Muscle of leg (tissue), 16 donors: ENCODE measurements at places on chromosomes 12 and 14. TPM values are rescaled to one million over a fixed set of nuclear protein-coding genes. Genes with fewer than 3 reads are reported as not detected.
A peak's percentile ranks its signal among the peaks of the same experiment; 100 is the strongest.

- peak; percentile 79 for DNase-seq
- peak overlapping the region; percentile 32 for H3K4me3 ChIP-seq
- peak overlapping the region; percentile 84 for H3K27ac ChIP-seq
- H3K4me1 ChIP-seq, result peaks cover 63% of the 10 kb centered on the region
These were observed 43.9 kb upstream of the FBRSL1 start for GRCh38 chr12:132445884-132446632.

Gene GAS2L3
- total RNA-seq, result 17.5 TPM

Gene AKAP6
- total RNA-seq, result 87.1 TPM

Gene TCP11L2
- 17.1 TPM for total RNA-seq

- no peaks in the 10 kb centered on the region for H3K27me3 ChIP-seq
- no peak overlapping the region for H3K4me3 ChIP-seq
These were observed 170.7 kb upstream of the GZMB start for GRCh38 chr14:24804552-24805212.

DNA sequence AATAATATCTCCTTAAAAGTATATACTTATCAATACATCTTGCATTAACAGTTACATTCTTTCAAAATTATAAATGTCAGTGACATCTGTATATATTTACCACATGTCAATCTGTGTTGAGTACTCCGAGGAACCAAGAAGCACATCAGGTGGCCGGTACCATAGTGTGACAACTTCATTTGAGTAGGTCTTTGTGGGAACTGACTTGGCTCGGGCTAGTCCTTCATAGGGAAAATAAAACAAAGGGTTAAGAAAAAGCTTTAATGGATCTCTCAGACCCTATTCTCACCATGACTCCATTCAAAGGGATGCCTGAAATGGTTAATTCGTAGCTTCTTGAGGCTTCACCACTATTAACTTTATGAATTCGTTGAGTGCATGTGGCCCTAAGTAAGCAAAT lies 94.9 kb downstream of the ELK3 start:
- H3K4me3 ChIP-seq, result no peak overlapping the region
- peaks cover 20% of the 10 kb centered on the region for H3K36me3 ChIP-seq
- no peak for DNase-seq
- no peaks in the 10 kb centered on the region for H3K4me1 ChIP-seq
- H3K27ac ChIP-seq, result no peak overlapping the region

Gene EFS
- total RNA-seq, result 20.8 TPM

- peaks cover 2% of the 10 kb centered on the region for H3K4me1 ChIP-seq
- no peak for DNase-seq
These were observed 29.2 kb downstream of the BTBD7 start for GRCh38 chr14:93303659-93304058.

DNA sequence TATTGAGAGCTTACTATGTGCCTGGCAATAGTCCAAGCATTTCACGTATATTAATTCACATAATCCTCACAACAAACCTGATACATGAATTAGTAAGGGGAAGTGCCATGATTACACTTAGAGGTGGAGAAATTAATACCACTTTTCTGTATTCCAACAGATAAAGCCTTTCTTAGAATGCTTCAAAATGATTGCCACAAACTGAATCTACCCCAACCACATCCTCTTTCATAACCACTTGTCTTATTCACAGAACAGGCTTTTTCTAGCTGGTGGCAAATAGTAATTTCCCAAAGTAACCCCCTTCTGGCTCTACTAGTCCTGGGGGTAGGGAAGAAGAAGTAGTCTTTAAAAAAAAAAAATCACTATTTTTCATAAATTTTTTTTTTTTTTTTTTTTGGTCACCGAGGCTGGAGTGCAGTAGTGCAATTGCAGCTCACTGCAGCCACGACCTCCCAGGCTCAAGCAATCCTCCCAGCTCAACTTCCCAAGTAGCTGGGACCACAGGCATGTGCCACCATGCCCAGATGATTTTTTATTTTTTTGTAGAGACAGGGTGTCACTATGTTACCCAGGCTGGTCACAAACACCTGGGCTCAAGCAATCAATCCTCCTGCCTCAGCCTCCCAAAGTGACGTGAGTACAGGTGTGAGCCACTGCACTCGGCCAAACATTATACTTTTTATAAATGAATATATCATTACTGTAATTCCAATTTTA lies 59.0 kb upstream of the ARID2 start:
- no peak overlapping the region for H3K4me3 ChIP-seq
- peak overlapping the region; percentile 18 for H3K27ac ChIP-seq
- DNase-seq, result peak; percentile 43

DNA sequence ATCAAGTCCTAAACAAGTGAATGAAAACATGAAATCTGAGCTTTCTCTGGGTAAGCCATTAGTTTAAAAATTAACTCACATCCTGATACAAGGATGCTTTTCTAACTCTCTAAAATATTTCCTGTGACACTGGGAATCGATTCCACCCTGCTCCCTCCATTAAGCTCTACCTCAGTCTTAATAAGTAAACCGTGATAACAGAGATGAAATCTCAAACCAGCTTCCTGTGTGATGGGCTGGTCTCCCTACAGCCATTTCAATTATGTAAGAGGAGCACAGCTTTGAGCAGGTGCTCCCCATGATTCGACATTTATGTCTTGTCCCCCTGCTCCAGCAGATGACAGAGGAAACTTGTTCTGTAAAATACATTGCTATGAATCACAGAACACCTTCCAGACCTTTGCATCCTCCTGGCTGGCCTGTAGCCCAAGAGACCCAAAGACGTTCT lies 59.0 kb downstream of the GAS2L3 start:
- no peak overlapping the region for H3K4me3 ChIP-seq
- no peak for DNase-seq
- no peak overlapping the region for H3K27ac ChIP-seq
- H3K4me1 ChIP-seq, result no peaks in the 10 kb centered on the region
- H3K27me3 ChIP-seq, result no peaks in the 10 kb centered on the region

Gene NOXRED1
- total RNA-seq, result 0.13 TPM

DNA sequence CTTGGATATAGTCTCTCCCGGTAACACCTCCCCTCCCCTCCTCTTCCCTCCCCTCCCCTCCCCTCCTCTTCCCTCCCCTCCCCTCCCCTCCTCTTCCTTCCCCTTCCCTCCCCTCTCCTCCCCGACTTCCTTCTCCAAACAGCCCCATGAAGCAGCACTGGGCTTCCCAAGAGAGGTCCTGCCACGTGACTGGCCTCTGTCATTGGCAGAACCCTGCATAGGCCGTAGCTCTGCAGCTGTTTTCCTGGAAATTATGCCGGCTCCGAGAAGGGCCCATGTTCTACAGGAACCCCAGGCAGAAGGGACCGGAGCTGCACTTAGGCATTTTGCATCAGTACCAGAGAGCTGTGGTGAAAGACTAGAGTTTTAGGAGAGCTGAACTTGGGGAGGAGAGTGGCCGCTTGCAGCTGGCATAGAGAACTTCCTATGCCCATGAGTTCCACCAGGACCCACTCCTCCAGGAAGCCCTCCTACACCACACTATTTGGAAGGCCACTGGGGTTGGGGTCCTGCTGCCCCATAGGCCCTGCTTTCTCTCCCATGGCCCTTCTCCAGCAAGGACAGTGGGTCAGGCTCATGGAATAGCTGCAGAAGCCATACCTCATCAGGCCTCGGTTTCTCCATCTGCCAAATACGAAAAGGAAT lies 5.1 kb upstream of the TNFAIP2 start:
- H3K4me1 ChIP-seq, result peaks cover 63% of the 10 kb centered on the region
- H3K36me3 ChIP-seq, result no peaks in the 10 kb centered on the region
- H3K27me3 ChIP-seq, result peaks cover 4% of the 10 kb centered on the region
- peak overlapping the region; percentile 88 for H3K27ac ChIP-seq

Gene TAS2R30
- 4.3 TPM for total RNA-seq

DNA sequence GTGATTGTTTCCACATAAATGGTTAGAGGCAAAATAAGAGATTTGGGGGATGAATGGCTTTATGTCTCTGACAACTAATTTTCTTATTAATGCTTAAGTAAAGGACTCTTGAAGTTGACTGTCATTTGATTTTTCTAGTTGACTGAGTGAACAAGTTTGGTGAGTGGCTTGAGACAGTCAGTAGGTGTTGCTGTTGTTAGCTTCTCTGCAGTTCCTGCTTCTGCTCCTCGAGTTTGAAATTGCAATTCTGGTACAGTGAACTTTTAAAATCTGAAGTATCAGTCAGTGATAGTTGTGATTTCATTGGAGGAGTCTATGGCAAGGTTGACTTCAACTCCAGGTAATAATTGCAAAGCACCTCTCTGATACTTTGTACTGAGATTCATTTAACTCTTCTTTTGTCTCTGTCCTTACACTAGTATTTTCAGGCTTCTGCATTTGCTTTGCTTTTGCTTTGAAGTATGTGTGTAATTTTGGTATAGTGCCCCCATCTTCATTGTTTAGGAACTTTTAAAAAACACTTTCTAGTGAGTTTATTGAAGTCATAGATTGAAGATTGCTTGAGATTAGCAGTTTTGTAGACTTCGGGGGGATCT lies 415.5 kb downstream of the PCNX1 start:
- no peak overlapping the region for H3K27ac ChIP-seq
- peak; percentile 82 for DNase-seq

DNA sequence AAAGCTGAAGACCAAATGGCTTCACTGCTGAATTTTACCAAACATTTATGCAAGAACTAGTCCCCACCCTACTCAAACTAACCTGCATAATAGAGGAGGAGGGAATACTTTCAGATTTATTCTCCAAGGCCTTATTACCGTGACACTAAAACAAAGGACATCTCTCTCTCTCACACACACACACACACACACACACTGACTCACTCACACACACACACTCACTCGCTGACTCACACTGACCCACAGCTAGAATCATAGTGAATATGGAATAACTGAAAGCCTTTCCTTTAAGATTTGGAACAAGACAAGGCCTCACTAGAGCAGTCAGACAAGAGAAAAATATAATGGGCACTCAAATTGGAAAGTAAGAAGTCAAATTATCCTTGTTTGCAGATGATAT lies 1014.1 kb downstream of the TMTC2 start:
- no peak overlapping the region for H3K27ac ChIP-seq
- no peaks in the 10 kb centered on the region for H3K36me3 ChIP-seq
- H3K4me1 ChIP-seq, result no peaks in the 10 kb centered on the region
- no peak overlapping the region for H3K4me3 ChIP-seq
- no peak for DNase-seq

Gene LIN7A
- 3.1 TPM for total RNA-seq

Gene SLC6A12
- 0.40 TPM for total RNA-seq

DNA sequence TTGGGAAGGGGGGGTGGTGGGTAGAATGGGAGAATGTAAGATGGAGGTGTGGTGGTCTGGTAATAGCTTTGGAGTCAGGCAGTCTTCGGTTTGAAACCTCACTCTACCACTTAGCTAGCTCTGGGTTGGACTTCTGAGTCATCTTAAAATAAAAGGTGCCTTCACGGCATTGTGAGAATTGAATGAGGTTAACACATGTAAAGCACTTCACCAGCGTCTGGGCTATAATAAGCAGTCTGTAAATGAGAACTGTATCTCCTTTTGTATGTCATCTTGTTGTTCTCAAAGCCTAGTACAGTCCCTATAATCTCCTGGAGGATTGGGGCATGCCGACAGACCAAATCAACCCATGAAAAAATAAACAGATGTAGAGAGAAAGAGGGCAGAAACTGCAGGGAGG lies 11.2 kb downstream of the C2CD5 start:
- peaks cover 14% of the 10 kb centered on the region for H3K36me3 ChIP-seq
- no peaks in the 10 kb centered on the region for H3K27me3 ChIP-seq
- DNase-seq, result no peak
- no peak overlapping the region for H3K27ac ChIP-seq

- H3K36me3 ChIP-seq, result peaks cover 12% of the 10 kb centered on the region
- H3K27me3 ChIP-seq, result no peaks in the 10 kb centered on the region
- no peak overlapping the region for H3K27ac ChIP-seq
These were observed 57.7 kb downstream of the ETNK1 start for GRCh38 chr12:22682663-22683062.

- DNase-seq, result no peak
- H3K27me3 ChIP-seq, result no peaks in the 10 kb centered on the region
- H3K36me3 ChIP-seq, result no peaks in the 10 kb centered on the region
These were observed 227.4 kb downstream of the SUDS3 start for GRCh38 chr12:118603610-118604361.
